NCI-H187 treated with DMSO at 0.1 percent for 48 hours (cell line): ENCODE measurements at places on chromosomes 13 and 19.

GRCh38 chr19:46471116-46471733 is at the start of gene PNMA8A:
Gene PNMA8A (minus strand): TSS chr19:46471563. CDS start chr19:46471035, 528 bp downstream.
- no peak for DNase-seq

- no peak for DNase-seq
Measured at GRCh38 chr13:79448413-79448812, 32.5 kb upstream of the NDFIP2 start.

- DNase-seq = no peak
Measured at GRCh38 chr19:13176345-13176744, 26.1 kb downstream of the IER2 start.

- DNase-seq = no peak
Measured at GRCh38 chr19:33553530-33554310, 32.1 kb upstream of the PEPD start.

GRCh38 chr19:16262618-16263017 is 62.0 kb upstream of the KLF2 start:
- DNase-seq = no peak

DNA sequence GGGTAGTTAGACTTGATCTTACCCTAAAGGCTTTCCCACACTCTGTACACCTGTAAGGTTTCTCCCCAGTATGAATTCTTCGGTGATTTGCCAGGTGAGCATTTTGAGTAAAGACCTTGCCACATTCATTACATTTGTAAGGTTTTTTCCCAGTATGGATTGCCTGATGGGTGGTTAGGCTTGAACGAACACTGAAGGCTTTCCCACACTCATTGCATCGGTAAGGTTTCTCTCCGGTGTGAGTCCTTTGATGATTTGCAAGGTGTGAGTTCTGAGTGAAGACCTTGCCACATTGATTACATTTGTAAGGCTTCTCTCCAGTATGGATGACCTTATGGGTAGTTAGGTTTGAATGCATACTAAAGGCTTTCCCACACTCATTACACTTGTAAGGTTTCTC is 23.7 kb downstream of the ERVV-2 start:
- DNase-seq = no peak
